Activated CD4-positive, alpha-beta memory T cell treated with anti-CD3 and anti-CD28 coated beads, Interleukin-2, amount 10 ng/mL, durations not matched to agents 7 days and 5 days (primary cell): ENCODE measurements at places on chromosomes 6 and 20. TPM values are rescaled to one million over a fixed set of nuclear protein-coding genes. Genes with fewer than 3 reads are reported as not detected.

Gene CYP39A1
- not detected for total RNA-seq

Gene PLA2G7
- total RNA-seq = not detected

Gene FAM184A
- total RNA-seq = 5.4 TPM

Gene ROS1
- not detected for total RNA-seq

GRCh38 chr20:43723186-43723585 is 3.6 kb downstream of the GTSF1L start:
- no peak for DNase-seq

DNA sequence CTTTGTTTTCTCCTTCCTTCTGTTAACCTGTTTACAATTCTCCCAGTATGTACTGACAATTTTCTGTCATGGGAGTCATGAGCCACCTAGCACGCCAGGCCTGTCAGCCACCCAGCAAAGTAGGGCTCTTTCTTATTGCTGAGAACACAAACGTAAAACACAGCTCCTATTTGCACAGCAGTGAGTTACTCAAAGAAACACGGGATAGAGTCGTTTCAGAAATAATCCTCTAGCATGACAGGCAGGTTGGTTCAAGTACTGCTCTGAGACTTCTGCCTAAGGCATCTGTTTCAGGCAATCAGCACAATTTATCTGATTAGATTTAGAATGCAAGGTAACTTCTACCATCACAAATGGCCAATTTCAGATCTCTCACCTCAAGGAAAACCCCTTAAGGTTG is 88.8 kb downstream of the CD24 start:
- no peak for DNase-seq

GRCh38 chr20:33914919-33915318 is 78.8 kb upstream of the RALY start:
- DNase-seq = peak; percentile 44
